ENCODE measurements at places on chromosomes 2 and 18.

DNA sequence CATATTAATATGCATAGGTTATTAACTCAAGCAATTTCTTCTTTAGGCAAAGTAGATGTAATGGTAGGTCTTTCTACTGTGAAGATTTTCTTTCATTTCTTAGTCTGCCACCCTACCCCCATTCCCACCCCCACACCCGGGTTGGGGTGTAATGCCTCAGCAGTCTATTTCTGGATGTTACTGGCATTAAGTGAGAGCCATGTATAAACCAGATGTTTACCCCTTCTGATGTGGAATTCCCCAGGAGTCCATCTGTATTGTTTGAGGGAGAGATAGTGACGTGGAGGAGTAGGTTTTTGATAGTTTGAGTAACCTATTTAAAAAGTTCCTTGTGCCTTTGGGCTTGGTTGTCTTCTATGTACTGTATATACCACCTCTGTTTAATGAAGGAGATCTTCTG lies 11.8 kb downstream of the TDRD15 start:
- DNase-seq, result no peak

- no peak for DNase-seq
Observed at GRCh38 chr2:85266146-85267041, 61.4 kb downstream of the TGOLN2 start.

GRCh38 chr2:69616755-69617154 lies 26.8 kb downstream of the AAK1 start:
- DNase-seq, result peak; percentile 56

GRCh38 chr2:52964916-52965530 lies 802.6 kb upstream of the CHAC2 start:
- DNase-seq, result no peak

- DNase-seq, result no peak
Observed at GRCh38 chr18:46215902-46216723, 111.9 kb downstream of the HAUS1 start.

GRCh38 chr2:107511970-107512789 lies 314.5 kb upstream of the RGPD4 start:
- no peak for DNase-seq

DNA sequence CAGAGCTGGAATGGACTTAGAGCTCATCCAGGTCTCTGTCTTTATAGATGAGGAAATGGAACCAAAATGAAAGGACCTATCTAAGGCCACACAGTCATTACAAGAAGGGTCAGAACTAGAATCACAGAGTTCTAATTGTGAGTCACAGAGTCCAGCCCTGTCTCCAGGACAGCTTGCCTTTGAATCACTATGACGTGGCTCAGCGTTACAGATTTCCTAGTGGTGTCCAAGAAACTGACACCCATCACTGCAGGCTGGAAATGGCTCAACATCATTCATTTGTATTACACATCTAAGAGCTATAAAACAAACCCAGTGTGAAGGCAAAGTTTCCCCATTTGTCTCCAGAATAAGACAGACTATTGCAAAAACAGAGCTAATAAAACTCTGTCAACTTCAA lies 164.3 kb upstream of the SIX2 start:
- DNase-seq, result peak; percentile 79

DNA sequence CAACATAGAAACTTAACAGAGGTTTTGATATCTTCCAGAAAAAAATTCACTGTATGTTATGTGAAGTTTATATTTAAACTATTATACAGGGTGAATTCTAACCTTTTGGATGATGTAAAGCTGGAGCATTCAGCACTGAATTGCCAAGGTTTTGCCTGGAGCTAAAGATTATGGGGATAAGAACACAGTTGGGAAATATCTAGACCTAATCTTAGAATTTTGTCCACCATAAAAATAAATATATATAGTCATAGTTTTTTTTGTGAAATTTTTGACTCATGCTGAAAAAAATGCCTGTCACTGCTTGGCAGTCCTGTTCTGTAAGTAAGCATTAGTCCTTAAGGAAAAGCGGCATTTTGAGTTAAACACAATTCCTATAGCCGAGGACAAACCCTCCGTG lies 339.3 kb upstream of the TMEFF2 start:
- DNase-seq, result no peak

DNA sequence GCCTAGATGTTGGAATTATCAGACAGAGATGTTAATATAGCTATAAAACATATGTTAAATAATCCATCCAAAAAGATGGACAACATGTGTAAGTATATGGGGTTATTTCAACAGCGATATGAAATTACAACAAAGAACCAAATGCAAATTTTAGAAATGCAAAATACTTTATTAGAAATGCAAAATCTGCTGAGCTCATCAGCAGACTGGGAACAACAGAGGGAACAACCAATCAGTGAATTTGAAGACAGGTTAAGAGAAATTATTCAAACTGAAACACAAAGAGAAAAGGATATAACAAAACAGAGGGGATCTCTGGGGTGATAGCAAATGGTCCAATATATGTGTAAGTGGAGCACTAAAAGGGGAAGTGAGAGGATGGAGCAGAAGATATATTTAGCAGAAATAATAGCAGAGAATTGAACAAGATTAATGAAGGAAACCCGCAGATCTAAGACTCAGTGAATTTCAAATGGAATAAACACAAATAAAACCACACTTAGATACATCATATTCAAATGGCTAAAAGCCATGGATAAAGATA lies 13.5 kb upstream of the HS6ST1 start:
- DNase-seq, result no peak

- DNase-seq, result no peak
Observed at GRCh38 chr2:136328207-136328795, 210.4 kb upstream of the CXCR4 start.

- DNase-seq, result no peak
Observed at GRCh38 chr2:96253006-96253405, 12.8 kb downstream of the TMEM127 start.

- no peak for DNase-seq
Observed at GRCh38 chr2:70520825-70521224, 32.8 kb downstream of the TGFA start.

GRCh38 chr18:48928787-48929186 lies 22.0 kb downstream of the SMAD7 start:
- no peak for DNase-seq

DNA sequence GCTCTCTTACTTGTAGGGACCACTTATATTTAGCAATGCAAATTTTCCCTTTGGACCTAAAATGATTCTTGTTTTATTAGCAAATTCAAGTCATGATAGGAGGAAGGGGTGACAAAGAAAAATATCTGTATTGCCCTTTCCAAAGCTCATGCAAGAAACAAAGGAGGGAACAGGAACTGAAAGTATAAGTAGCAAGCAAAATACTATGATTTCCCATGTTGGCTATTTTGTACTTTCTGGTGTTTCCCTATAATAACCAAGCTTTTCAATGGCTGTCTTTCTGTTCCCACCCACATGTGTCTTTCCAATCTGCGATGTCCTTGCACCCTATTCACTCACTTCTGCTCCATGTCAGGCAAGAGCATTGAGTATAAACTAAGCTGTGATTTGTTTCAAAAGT lies 279.7 kb downstream of the RNF144A start:
- no peak for DNase-seq

DNA sequence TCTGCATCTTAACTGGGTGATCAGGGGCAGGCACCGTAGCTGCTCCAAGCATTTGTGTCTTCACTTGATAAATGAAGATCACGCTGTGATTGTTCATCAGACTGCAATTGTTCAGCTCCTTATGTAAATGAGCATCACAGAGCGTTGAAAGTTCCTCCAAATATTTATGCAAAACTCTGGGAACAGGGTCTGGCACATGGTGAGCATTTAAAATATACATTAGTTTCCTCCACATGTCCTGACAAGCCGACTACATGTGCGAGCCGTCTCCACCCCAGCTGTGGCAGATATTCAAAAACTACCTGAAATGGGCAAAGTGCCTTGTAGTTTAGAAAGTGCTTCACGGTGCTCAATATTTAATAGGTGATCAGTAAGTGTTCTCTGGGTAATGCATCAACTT lies 175.1 kb upstream of the ID2 start:
- DNase-seq, result no peak
